ENCODE measurements at places on chromosomes 12 and 14.

DNA sequence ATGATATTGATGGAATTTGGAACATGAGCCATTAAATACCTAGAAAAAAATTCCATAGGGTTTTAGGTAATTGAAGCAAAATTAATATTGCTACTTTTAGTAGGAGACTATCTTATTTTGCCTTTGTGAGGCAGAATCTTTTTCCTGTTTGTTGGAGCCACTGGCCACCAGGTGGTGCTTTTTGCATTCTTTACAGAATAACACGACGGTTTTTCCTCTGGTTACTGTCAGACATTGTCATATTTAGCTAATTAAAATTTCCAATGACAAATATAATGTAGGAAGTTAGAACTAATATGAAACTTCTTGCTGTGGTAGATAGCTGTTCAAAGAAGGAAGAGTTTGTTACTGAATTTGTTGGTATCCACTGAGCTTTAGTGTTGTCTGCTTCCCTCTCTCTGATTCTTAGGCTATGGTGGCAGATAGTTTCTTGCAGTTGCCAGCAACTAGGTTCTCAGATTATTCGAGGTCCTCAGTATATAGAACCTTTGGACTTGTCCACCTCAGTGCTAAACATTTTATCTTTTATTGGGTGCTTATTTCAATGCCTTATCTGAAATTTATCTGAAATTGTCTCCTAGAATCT is 25.7 kb downstream of the RAB21 start:
- DNase-seq = peak; percentile 25

GRCh38 chr12:19277711-19278110 is 148.2 kb downstream of the PLEKHA5 start:
- no peak for DNase-seq

GRCh38 chr14:56172571-56172971 is 54.4 kb downstream of the PELI2 start:
- DNase-seq = peak; percentile 56

GRCh38 chr12:130538343-130539095 is 177.6 kb downstream of the RIMBP2 start:
- no peak for DNase-seq

GRCh38 chr14:51094282-51094821 is 553 bp downstream of the TRIM9 start:
- DNase-seq = peak; percentile 12

DNA sequence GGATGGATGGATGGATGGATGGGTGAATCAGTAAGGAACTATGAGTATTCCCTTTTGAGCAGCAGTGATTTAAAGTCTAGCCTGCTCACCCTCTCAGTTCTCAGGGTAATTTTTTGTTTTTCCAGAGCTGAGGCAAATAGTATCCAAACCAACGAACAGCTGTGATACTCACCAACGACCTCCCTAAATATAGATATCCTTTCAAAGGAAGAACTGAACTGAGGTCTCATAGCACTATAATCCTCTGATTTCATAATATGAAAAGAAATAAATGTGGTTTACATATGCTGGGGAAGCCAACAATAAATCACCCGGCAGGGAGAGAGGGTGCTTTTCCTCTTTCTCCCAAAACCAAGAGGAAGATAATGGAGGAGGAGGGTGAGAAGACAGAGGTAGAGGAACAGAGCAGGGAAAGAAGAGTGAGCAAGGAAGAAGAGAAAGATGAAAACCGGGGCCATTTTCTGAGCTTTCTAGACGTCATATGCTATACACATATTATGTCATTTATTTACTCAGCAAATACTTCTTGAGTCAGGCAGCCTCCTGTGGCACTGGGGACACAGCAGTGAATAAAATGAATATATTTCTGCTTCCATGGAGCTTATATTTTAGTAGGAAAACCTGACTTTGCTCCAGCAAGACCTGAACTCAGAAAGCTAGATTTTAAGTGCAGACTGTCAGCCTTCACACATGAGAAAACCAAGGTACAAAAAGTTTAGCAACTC is 710.7 kb upstream of the TBX3 start:
- no peak for DNase-seq

- DNase-seq = no peak
These were observed 160.3 kb upstream of the FKBP4 start for GRCh38 chr12:2634471-2634870.

GRCh38 chr14:105664691-105665090 is 138.3 kb downstream of the TMEM121 start:
- DNase-seq = no peak

- DNase-seq = no peak
These were observed 8.5 kb downstream of the DHH start for GRCh38 chr12:49086116-49086515.

DNA sequence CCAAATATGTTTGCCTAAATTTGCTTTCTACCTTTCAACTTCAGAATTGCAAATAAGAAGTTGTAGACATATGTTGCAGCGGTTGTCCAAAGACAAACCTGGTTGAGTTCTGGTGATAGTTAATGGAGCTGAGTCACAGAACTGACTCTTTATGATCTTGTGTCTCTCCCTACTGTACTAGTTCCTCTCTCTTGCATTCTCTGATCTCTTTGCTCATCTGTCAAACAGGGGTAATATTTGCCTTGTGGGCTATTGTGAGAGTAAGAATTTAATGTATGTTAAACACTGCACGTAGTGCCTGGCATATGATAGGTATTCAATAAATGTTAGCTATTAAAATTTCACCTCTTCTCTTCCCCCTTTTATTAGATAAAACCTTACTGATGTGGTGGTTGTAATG is 283.5 kb upstream of the RGS6 start:
- no peak for DNase-seq

- no peak for DNase-seq
These were observed 83.1 kb downstream of the AACS start for GRCh38 chr12:125148316-125148715.

- no peak for DNase-seq
These were observed 49.2 kb downstream of the SH2B3 start for GRCh38 chr12:111454716-111455447.

DNA sequence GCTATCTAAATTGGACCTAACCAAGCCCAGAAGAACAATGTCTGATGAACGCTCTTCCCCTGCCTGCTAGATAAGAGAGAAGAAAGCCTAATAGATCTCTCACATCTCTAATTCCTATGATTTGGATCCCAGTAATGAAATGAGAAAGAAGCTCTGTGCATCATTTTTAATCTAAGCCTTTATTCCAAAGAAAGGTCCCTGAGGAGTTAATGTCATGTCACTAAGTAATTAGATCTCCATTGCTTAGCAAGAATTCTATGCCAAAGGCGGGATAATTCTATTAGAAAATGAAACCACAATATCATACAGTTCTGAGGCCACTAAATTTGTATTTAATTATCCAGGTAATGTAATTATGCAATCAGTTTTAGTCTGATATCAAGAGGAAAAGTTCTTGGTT is 74.2 kb upstream of the TMEM260 start:
- no peak for DNase-seq

DNA sequence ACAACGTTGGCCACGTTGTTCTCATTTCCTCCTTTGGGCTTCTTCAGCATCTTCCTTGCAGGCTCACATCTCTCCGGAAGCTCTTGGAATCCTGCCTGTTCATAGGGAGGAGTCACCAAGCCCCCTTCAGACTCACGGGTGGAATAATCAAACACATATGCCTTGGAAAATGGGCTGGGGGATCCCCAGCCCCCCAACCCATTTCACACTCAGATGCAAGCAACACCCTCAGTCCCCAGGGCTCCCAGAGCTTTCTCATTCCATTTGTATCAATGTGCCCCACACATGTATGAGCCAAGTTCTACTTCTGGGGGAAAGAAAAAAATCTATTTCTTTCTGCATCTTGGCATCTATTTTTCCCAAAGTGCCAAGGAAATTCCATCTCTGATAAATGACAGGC is 33.1 kb downstream of the WSCD2 start:
- DNase-seq = no peak

GRCh38 chr12:121124402-121125109 is 8.1 kb upstream of the P2RX7 start:
- peak; percentile 71 for DNase-seq

DNA sequence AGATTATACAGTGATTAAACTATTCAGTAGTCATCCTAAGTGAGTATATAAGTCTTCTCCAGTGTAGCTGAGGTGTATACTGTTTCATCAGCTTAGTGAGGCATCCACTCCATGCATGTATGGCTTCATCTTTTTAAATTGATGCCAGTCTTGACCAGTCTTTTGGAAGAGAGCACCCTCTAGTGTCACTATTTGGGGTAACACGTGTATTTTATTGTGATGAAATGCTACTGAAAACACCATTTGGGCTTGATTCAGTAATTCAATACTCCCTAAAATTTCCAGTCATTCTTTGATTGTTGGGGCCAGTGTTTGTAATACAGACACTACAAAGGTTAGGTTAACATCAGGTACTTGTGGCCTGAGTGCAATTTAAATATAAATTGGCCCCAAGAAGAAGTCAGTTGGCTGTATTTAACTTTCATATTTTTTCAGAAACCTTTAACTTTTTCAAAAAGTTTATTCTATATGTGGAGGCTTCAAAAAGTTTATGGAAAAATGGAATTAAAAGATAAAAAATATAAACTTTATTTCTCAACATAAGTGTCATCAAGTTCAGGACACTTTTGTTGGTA is 35.3 kb downstream of the MIPOL1 start:
- peak; percentile 32 for DNase-seq

DNA sequence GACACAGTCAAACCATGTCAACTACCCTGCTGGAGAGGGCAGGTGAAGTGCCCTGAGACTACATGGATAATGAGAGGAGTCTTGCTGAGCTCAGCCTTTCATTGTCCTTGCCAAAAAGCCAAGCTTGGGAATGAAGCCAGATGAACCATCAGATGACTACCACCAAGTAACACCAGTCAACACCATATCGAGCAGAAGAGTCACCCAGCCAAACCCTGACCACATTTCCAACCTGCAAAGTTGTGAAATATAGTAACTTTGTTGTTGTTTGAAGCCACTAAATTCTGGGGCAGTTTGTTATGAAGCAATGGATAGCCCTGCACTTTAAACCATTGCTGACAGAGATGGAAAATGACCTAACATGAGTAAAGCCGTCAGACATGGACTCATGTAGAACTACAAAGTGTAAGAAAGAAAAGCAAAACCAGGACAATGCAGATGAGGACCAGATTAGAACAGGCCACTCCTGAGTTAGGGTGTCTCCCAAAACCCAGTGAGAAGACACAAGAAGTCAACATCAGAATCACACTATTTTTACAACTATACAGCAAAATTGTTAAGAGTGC is 12.5 kb upstream of the CRADD start:
- DNase-seq = no peak

DNA sequence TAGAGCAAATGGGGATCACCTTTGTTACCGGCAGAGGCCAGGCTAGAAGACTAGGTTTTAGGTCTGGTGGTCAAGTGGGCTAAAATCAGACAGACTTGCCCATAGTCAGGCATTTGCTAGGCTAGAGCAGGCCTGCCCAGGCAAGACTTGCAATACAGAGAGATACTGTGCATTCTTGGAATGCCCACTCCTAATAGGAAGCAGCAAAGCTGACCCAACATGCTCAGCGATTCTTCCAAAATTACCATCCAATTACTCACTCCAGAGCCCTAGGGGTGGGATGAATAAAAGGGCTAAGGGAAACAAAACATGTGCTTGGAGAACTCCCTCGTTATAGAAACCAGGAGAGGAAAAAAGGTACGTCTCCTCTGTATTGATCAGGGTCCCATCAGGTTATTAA is 187.8 kb upstream of the AMIGO2 start:
- no peak for DNase-seq

DNA sequence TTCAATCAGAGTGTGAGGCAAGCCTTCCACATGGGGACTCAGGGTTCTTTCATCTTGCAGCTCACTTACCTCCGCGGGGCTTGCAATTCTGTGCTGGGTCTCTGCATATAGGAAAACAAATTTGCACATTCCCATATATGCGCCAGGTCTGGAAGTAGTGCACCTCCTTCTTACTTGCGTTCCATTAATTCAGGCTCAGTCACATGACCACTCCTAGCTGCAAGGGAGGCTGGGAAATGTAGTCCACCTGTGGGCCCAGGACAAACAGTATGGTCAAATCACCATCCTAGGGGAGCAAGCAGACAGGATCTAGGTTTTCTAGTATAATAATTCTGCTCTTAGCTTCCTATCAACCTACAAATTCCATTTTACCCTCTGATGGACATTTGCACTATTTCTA is 160.4 kb downstream of the AACS start:
- DNase-seq = no peak

DNA sequence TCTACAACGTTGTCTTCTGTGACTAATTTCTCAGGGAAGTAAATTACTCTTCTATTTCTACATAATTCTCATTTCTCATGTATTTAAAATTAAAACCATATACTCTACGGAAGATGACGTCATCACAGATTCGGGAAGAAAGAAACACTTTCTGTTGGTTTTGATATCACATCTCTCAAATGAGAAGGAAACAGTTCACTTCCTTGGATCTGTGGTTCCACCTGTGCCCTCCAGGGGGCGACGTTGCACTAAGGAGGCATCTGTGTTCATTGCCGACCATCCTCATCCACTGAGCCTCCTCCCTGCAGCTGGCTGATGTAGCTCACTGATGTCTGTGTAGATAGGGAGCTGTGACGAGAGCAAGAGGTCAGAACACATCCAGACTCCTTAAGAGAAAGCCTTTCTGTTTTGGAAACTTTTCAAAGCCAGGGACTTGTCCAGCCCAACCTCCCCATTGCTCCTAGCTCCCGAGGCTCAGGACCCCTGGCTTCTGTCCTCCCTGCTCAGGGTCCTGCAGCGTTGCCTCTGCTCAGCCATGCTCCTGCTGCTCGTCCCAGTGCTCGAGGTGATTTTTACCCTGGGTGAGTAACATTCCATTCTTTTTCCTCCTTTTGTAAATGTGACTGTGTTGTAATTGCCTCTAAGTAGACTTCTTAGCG is 172.7 kb upstream of the OR4E1 start:
- DNase-seq = peak; percentile 78

- peak; percentile 32 for DNase-seq
These were observed 125.5 kb upstream of the RMST start for GRCh38 chr12:97336900-97337751.

DNA sequence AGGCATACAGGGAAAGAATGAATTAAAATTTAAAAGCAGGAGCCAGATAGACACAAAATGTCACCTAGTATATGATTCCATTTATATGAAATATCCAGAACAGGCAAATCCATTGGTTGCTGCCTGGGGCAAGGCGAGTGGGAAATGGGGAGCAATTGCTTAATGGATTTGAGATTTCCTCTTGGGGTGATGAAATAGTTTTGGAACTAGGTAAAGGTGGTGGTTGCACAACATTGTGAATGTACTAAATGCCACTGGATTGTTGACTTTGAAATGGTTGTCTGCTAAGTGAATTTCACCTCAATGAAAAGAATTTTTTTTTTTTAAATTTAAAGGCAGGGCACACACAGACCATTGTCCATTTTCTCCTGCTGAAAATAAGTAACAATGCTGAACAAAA is 61.9 kb downstream of the ABCC9 start:
- DNase-seq = no peak

DNA sequence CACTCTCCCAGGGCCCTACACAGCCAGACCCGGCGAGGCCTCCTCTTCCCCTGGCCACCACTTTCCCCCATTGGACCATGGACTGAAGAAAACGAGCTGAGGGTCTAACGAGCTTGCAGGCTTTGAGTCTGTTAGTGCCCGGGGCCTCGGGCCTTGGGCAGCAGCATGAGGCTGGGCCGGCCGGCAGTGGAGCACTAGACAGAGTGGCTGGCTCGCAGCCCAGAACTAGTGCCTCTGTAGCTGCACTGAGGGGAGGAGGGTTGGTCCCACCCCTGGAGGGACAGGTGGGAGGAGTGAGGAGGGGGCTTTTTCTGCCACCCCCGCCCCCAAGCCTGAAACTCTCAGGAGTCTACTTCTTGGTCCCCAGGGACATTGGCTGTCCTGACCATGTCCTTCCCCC is 38.7 kb downstream of the SLC6A12 start:
- DNase-seq = no peak

GRCh38 chr12:114679452-114679875 is 4.5 kb downstream of the TBX3 start:
- DNase-seq = no peak

Measured in activated CD4-positive, alpha-beta T cell treated with anti-CD3 and anti-CD28 coated beads, Interleukin-2, amount 50 U/mL, for 16 hours (primary cell).